ENCODE measurements at places on chromosomes 12 and 14.

GRCh38 chr12:122393817-122394216 lies 28.7 kb downstream of the CLIP1 start:
- DNase-seq: no peak

- no peak for DNase-seq
Observed at GRCh38 chr12:19801941-19802340, 362.6 kb downstream of the AEBP2 start.

GRCh38 chr14:24181371-24182077 lies 7.1 kb downstream of the IPO4 start:
- no peak for DNase-seq

GRCh38 chr14:67940486-67941455 lies 121.2 kb downstream of the RAD51B start:
- peak; percentile 91 for DNase-seq

DNA sequence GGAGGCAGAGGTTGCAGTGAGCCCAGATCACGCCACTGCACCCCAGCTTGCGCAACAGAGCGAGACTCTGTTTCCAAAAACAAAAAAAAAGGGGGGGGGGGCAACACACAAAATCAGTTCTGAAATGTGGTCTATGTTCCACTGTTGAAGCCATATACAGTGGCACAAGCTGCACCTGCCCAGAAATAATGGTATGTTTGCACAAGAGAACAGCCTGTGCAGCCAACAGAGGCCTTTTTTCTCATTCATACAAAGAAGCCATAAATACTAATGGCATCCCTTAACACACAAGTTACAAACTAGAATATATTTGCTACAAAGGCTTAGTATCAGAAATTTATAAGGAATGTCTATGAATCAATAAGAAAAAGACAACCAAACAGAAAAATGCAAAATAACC lies 37.1 kb downstream of the ITPR2 start:
- no peak for DNase-seq

DNA sequence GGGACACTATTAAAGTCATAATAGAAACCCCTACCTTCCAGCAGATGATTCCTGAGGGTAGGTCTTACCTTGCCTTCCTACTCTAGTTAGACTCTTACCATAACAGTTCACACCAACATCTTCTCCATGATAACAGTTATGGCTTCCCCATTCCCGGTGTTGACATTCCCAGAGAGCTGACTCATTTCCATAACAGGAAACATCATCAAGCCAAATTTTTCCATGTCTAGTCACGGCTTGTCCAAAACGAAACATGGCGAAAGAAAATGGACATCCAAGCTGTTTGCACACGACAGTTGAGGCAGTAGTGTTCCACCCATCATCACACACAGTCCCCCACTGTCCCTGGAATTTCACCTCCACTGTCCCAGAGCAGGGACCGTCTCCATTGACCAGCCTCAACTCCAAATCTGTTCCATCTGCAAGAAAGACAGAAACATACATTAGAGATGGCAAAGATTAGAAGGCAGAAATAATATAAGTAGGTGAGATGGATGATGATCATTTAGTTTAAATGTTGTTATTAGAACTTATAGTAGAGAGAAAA lies 10.6 kb downstream of the CD163L1 start:
- peak; percentile 29 for DNase-seq

DNA sequence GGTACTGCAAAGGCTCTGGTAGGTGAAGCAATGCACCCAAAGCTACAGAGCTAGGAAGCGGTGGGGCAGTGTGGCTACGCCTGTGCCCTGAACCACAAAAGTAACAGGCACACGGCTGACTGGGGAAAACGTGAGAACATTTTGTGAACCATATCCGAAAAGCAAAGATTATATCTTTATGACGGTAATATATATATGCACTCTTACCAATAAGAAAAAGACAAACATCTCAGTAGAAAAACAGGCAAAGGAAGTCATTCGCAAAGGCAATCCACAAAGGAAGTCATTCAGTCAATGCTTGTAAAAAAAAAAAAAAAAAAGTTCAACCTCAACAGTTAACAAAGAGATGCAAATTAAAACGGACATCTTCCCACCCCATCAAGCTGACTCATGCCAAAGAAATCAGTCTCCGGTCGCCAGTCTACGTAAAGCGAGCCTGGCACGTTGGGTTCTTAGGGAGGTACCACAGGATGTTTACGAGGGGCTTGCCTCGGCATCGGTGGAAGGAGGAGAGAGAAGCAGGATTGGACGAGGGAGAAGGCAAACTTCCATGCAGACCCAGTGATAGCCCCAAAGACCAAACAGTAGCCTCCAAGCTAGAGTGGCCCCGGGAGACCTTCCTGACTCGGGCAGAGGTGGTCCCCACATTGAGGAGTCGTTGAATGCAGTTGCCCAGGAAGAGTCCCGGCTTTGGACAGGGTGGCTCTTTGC lies 39.4 kb upstream of the PPP2R5C start:
- DNase-seq: no peak

- DNase-seq: no peak
Observed at GRCh38 chr12:108523365-108523764, 8.3 kb downstream of the FICD start.

- no peak for DNase-seq
Observed at GRCh38 chr14:78164226-78164853, 5.8 kb upstream of the NRXN3 start.

GRCh38 chr14:63155511-63156185 lies 48.6 kb upstream of the RHOJ start:
- DNase-seq: no peak

GRCh38 chr14:71220462-71220861 lies 313.2 kb downstream of the PCNX1 start:
- DNase-seq: no peak

DNA sequence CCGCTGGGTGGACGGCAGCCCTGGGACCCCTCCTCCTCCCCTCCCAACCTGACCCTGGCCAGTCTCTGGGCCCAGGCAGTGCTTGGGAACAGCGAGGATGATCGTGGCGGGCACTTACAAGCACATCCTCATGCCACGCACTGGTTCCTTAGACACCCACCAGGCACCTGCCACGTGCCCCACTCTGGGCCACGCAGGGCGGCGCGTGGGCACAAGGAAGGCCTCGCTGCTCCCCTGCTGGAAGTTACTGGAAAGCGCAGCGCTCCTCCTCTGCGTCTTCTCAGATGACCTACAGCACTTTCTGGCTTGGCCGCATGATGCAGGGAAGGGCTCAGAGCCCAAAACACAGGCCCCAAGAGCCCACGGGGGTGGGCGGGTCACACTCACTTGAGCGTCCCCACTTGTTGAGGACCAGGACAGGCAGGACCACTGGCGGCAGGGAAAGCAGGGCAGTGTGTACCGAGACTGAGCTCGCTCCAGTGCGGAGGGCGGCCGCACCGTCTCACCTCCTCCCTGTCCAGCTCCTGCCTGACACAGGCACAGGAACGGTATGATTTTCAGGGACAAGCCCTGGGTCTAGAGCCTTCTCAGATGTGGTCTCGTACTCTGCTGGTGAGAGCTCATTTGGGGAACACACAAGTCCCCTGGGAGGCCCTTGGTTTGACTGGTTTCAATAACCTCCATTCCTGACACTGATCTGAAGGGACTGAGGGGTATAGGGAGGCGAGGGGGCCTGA lies 128.3 kb upstream of the EVL start:
- DNase-seq: no peak

DNA sequence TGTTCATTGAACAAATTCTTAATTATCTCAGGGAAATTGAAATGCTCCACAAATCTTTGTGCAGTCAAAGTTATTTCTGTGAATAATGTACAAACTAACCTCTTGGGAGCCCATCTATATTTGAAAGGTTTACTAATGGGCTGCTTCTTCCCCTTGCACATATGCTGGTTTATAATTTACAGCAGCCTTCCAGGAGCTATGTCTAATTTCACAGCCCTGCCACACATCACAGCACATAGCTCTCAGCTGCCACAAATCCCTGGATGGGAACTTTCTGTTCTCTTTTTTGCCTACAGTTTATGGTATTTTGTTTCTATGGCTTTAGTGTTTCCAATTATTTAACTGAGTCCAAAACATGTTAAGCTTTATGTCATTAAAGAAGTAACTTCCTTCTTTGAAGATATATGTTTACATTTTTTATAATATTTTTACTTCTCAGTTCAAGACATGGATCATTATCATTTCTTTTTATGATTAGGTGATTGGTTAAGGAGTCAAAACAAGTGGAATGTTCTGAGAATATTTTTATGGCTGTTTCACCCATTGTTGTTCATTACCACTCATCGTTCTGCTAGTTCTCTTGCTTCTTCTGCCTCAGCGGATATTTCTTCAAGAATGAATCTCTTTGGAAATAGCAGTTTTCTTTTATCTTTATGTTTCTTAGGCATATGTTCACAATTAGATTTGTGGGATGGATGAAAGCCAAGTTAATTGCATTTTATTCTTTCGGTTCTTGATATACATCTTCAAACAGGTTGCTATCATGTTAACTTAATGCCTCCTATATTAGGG lies 475.6 kb upstream of the MIS18BP1 start:
- no peak for DNase-seq

DNA sequence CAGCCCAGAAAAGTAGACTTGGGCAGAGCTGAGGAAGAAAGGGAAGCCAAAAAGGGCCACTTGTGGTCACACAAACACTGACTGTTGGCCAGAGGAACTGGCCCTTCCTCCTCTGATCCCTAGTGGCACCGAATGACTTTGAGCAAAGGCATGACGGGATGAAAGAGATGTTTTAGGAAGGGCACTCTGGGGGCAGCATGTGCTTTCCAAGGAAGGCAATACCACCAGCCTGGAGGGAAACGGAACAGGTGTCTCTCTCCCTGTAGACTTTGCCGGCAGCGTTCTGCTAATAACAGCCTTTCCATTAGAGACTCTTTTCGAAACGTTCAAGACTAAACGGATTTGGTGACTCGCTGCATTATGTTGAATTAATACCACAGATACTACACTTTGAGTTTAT lies 12.3 kb upstream of the FBXO21 start:
- DNase-seq: no peak

- DNase-seq: no peak
Observed at GRCh38 chr12:109510196-109510595, 32.8 kb downstream of the UBE3B start.

DNA sequence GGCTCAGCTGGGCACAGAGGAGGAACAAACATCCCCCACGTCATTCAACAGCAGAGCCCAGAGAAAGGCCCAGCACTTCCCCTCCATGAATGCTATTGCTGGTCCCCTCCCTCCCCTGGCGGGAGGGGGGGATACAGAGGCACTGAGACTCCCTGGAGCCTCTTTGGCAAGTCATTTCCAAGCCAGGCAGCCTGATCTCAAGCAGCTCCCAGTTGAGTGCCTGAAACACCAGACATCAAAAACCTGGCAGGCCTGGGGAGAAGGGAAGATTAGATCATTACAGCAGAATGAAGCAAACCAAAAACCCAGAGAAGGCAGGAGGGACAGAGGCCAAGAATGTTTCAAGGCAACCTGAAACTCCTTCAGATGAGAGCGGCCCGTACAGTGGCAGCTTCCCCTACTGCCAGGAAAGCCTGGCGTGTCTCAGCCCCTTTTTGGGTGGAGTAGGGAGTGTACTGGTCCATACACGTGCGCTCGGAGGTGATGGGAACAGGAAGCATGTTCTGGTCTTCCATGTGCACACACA lies 92.1 kb downstream of the LRRC74A start:
- peak; percentile 87 for DNase-seq

- DNase-seq: no peak
Observed at GRCh38 chr12:127077262-127078045, 1189.5 kb upstream of the TMEM132C start.

DNA sequence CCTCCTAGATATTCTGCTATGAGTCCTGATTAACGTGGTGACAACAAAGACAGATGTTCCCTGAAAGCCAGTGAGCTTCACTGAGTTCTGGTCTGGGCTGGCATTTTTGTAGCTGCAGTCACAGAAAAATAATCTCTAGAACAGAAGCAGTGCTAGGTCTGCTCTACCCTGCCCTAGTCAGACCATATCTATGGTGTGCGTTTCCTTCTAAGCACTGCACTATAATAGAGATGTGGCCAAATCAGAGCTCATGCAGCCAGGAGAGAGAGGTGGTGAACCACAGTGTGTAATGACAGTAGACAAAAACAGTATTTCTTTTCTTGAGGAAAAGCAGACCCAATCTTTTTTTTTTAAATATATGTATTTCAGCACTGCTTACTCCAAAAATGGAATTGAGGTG lies 76.3 kb downstream of the CMAS start:
- DNase-seq: no peak

GRCh38 chr14:102942069-102942468 lies 19.6 kb downstream of the AMN start:
- DNase-seq: no peak

- DNase-seq: no peak
Observed at GRCh38 chr12:97425380-97425779, 37.2 kb upstream of the RMST start.

- DNase-seq: no peak
Observed at GRCh38 chr14:71309756-71310155, 402.5 kb downstream of the PCNX1 start.
